RPMI7951 (cell line): ENCODE measurements at places on chromosomes 1 and 21. TPM values are rescaled to one million over a fixed set of nuclear protein-coding genes. Genes with fewer than 3 reads are reported as not detected.

GRCh38 chr1:233140974-233141373 lies 154.6 kb downstream of the PCNX2 start:
- DNase-seq, result no peak

- DNase-seq, result no peak
These were observed 95.5 kb upstream of the MARK1 start for GRCh38 chr1:220432408-220432807.

DNA sequence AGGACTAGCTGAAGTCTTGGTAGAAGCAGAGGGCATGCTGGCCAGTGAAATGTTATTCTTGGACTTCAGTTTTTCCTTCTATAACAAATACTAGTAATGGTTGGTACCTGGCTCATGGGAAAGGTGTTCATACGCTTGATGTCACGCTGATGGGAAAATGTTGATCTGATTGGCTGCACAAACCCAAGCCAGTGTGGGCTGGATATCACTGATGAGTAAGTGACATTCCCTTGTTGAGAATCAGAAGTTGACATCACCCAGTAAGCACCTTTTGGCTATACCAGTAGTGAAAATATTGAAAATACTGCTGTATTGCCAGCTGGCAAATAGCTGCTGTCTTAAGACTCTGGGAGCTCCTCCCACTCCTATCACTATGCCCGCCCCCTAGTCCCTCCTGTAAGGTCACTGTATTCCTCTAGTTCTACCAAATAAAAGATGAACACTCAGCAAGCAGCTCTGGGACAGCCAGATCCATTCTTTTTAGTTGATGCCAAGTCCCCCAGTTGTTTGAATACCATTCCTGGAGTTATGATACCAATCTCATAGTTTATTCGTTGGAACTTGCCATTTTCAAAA lies 168.2 kb downstream of the GRIK1 start:
- DNase-seq, result no peak

The NID1 gene
- total RNA-seq, result 50.9 and 60.2 TPM in 2 replicates

The EXOSC10 gene
- 76.9 and 105 TPM in 2 replicates for total RNA-seq

- DNase-seq, result peak; percentile 30
These were observed 18.7 kb downstream of the TMEM53 start for GRCh38 chr1:44655609-44656008.

- DNase-seq, result peak; percentile 32
These were observed 18.9 kb downstream of the NPR1 start for GRCh38 chr1:153697191-153698019.

- no peak for DNase-seq
These were observed 184.1 kb downstream of the ZBTB18 start for GRCh38 chr1:244235157-244235556.

The SLC44A5 gene
- 0.12 TPM in 1 of 2 replicates, not detected in the other for total RNA-seq

The KCNA3 gene
- total RNA-seq, result under 0.01 and 0.10 TPM in 2 replicates

- DNase-seq, result no peak
These were observed 207.1 kb downstream of the RYR2 start for GRCh38 chr1:237249120-237249519.

DNA sequence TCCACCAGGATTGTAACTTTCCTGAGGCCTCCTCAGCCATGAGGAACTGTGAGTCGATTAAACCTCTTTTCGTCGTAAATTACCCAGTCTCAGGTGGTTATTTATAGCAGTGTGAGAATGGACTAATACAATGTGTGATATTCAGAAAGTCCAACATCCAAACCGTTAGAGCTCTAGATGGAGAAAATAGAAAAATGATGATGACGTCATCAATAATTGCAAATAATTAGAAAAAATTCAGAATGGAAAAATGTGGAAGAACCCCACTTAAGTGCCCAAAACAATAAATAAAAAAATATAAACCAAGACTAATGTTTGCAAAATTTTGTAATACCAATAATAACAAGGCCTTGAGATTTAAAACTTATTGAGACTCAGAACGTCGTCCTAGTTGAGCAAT lies 103.0 kb upstream of the PLPPR5 start:
- DNase-seq, result no peak

The LRRN2 gene
- total RNA-seq, result not detected in 2 replicates

DNA sequence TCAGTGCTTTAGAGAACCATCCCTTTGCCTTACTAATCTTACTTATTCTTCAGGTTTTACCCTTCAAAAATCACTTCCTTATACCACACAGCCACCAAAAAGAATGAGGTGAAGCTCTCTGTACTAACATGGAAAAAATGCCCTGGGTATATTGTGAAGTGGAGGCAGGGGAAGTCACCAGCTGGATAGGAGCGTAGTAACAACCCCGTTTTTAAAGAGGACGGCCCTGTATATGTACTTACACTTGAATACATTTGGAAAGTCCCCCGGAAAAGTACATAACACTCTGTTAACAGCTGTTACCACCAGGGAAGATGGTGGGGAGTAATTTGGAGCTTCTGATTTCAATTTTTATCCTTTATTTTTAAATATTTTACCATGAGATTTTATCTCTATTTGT lies 28.2 kb upstream of the KHDRBS1 start:
- no peak for DNase-seq

DNA sequence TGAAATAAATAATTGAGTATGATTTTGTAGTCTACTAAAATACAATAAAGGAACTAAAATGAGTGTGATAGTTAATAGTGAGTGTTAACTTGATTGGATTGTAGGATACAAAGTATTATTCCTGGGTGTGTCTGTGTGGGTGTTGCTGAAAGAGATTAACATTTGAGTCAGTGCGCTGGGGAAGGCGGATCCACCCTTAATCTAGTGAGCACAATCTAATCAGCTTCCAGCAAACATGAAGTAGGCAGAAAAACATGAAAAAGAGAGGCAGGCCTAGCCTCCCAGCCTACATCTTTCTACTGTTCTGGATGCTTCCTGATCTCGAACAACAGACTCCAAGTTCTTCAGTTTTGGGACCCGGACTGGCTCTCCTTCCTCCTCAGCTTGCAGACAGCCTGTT lies 1716.6 kb downstream of the MRPL39 start:
- DNase-seq, result no peak

DNA sequence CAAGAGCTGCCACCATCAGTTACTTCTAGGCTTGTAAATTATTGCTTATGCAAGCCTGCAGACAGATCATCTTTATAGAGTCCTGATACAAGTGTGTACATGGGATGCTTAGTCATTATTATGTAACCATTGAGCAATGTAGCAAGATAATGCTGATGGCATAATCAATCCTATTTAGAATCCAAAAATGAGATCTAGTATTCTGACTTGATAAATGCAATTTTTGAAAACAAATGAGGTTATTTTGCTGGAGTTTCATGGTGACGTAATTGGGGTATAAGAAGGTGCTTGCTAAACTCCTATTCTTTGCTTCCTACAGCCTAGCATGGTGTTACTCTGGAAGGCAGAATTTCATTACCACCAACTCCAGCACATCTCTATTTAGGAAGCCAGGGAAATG lies 801.7 kb upstream of the PRMT6 start:
- DNase-seq, result no peak
